ENCODE measurements at places on chromosomes 6 and 20.
A peak's percentile ranks its signal among the peaks of the same experiment; 100 is the strongest.

GRCh38 chr6:31243508-31243907, 28.4 kb downstream of the HLA-C start:
- DNase-seq = no peak

- DNase-seq = no peak
Measured at GRCh38 chr6:12537389-12537788, 179.2 kb upstream of the PHACTR1 start.

DNA sequence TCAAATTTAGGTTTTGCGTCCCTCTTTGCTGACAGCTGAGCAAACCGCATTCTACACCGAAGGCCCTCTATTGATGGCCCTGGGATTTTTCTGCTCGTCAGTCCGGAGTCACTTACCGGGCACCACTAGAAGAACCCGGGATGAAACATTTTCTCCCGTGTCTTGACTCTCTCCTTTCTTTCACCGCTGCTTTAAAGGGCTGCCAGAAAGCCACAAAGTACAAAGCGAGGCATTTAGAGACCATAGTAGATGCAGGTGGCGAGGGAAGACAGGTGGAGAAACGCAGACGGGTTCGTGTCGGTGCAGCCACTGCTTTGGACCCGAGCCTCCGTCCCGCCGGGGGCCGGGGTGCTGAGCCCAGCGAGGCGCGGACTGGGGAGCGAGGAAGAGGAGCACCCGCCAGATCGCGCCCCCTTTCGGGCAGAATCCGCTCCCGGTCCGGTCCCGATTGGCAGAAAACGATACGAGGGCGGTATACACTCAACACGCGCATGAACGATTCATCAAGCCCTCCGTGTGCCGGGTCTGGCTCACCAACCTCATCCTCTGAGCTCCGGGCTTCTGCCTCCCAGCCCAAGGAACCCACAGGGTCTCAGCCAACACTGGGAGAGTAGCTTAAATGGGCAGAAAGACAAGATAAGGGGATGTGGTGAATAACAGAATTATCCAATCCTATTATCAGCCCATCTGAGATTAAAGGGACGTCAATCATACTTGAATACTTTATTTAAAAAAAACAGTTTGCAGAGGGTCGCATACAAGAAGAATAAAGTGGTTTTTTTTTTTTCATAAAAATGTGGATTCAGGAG, 84.9 kb downstream of the TRIM27 start:
- peak; percentile 69 for DNase-seq

DNA sequence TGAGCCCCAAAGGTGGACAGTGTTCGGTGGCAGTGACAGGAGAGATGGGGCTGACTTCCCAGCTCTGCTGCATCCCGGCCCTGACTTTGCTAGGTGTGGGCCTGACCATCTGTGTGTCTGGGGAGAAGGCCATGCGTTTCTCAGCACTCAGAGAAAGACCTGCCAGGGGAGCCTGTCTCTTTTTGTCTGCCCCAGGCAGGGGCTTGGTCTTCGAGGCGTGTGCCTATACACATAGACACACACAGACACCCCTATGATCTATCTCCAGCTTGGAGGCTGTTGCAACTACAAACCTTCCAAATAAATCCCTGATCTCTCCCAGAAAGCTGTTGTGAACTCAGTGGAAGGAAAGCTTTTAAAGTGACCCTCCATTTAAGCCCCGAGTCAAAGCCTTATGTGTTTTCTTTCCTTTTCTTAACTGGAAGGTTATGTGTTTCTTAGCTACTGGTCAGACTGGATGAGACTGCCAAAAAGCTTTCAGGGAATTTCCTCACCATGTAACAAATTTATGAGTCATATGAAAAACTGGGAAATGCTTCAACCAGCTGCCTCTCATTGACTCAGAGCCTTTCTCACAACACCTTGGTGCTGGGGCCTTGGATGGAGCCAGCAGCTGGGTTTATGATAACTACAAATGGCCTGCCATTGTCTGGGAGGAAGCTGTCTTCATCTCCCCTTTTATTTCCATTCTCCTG, 102.6 kb downstream of the CDC5L start:
- DNase-seq = no peak

DNA sequence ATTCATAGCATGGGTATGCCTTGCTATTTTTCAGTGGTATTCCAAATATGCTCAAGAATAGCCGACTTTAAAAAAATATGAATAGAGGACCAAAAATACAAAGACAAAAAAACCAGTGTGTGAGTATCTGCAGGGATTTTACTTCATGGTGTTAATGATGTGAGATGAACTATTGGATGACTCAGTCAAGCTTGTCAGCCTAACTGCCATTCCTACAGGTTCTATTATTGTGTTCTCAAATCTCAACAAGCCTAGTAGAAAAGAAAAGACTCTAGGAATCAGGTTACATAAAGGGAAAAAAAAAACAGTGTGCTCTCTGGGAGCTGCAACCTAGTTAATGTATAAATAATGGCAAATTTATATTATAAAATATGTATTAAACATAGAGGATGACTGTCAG, 588.4 kb upstream of the BTBD3 start:
- DNase-seq = no peak

- no peak for DNase-seq
Measured at GRCh38 chr6:101926149-101926925, 532.8 kb downstream of the GRIK2 start.
